ENCODE measurements at places on chromosomes 2 and 18.

DNA sequence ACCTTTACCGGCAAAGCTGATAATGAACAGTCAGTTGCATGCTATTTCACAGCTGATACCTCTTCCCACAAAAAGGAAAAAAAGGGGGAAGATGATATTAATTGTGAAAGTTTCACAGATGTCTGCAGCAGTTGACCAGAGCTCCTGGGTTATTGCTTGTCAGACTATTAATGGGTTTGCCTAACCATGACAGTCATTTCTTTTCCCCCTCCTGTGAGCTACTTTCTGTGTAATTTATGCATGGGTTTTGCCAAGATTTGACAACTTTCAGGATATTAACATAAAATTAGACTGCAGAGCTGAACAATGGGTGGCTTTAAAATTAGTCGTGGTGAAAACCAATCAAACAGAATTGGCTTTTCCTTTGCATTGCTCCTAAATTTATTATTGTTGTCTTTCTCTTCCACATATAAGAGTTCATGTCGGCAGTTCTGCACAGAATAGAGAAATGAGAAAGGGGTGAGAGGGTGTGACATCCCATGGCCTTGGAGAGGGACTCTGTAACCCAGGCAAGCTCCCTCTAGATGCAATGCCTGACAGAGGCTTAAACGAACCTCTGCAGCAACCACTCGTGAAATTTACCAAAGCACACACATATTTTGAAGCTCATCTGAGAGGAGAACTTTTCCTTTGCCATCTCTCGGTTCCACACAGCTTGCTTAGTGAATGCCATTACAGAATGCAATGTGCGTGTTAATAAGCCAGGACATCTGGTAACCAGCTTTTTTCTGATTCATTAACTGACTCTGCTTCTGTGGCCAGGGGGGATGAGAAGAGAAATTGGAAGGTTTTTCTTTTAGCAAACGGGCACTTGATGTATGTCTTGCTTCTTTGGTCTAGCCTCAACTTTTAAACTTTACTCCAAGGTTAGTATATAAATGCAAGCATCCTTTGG is 82.2 kb upstream of the ITGA4 start:
- peak; percentile 88 for DNase-seq

GRCh38 chr18:63844254-63844653 is 43.3 kb upstream of the SERPINB2 start:
- DNase-seq, result peak; percentile 64

GRCh38 chr2:181197140-181197760 is 216.8 kb downstream of the UBE2E3 start:
- no peak for DNase-seq

- DNase-seq, result no peak
Measured at GRCh38 chr18:49076654-49077166, 125.9 kb upstream of the SMAD7 start.

Data from AG10803 (cell line).